HFF-Myc (cell line): ENCODE measurements at places on chromosomes 4 and X.
A peak's percentile ranks its signal among the peaks of the same experiment; 100 is the strongest.

- no peak for DNase-seq
These were observed 10.4 kb downstream of the KIT start for GRCh38 chr4:54668014-54668611.

- DNase-seq: peak; percentile 61
These were observed 9.4 kb upstream of the MMAA start for GRCh38 chr4:145609481-145610427.

DNA sequence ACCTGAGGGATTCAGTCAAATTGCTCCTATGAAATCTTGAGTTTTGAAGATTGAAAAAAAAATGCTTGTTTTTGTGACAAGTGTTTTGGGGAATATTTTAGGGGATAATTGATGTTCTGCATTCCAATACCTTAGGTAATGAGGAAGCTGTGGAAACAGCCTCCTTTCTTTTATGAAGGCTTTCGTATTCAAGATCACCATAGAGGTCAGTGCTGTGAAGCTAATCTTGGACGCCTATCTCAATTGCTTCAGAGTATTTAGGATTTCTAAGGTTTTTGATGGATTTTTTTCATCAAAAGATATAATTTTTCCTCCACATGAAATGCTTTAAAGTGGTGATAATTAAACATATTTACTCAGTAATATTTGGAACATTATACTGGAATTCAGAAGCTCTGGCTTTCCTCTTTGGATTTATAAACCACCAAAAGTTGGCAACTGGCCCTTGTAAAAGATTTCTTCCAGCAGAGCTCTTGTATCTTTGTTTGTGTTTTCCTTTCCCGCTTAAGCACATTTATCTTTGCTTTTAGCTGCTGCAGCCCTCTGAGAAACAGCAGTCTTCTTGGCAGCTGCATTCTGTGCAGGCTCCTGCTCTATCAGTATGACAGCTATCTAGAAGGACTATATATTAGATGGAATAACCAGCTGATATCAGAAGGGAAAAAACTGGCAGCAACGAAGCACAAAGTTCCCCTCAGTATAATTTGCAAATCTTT is 63.7 kb downstream of the HMGB2 start:
- DNase-seq: no peak

GRCh38 chr4:121071640-121072223 is 603 bp downstream of the NDNF start:
- no peak for DNase-seq

DNA sequence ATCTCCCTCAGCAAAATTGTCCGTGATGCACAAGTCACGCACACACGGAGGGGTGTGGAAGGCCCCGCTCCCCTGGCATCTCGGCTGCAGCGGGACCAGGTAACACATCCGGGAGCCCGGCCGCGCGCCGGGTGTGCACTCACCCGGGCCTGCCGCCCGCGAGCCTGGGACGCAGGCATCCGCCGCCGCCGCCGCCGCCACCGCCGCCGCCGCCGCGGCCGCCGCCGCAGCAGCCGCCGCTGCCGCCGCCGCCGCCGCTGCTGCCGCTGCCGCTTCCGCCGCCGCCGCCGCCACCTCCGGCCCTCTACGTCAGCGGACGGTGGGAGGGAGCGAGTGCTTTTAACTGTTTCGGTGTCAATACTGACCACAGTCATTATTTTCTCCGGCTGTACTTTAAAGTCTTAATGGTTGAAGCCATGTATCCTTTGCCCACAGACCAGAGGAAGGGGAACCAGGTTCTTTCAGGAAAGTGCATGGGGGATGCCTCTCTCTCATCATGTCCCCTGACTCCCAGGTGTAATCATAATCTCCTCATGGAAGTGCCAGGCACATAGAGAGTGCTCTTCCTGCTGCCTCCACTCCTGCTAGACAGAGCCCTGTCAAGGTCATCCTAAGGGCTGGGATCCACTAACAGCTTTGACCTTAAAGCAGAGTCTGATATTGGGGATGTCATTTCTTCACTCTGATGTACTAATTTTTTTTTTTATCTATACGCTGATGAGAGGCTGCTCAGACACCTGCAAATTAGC is 38.0 kb downstream of the MAGEE2 start:
- no peak for DNase-seq

GRCh38 chrX:16082470-16083085 is 40.8 kb upstream of the GRPR start:
- DNase-seq: no peak

- DNase-seq: no peak
These were observed 34.7 kb downstream of the LUZP4 start for GRCh38 chrX:115324194-115324593.

DNA sequence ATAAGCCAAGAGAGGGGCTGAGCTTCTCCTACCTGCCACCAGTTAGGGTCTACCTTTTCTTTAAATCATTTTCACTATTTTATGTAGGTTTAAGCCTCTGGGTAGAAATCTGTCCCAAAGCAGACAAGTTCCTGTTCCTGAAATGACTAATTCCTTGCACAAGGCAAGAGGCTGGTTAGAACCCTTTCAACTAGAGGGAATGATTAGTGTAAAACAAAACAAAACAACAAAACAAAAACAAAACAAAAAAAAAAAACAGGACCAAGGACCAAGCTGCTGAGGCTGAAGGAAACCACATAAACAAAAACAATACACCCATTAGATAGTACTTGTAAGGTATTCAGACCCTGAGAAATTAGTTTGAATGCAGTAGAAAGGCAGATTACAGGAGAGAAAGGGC is 62.7 kb downstream of the MAML3 start:
- DNase-seq: no peak

DNA sequence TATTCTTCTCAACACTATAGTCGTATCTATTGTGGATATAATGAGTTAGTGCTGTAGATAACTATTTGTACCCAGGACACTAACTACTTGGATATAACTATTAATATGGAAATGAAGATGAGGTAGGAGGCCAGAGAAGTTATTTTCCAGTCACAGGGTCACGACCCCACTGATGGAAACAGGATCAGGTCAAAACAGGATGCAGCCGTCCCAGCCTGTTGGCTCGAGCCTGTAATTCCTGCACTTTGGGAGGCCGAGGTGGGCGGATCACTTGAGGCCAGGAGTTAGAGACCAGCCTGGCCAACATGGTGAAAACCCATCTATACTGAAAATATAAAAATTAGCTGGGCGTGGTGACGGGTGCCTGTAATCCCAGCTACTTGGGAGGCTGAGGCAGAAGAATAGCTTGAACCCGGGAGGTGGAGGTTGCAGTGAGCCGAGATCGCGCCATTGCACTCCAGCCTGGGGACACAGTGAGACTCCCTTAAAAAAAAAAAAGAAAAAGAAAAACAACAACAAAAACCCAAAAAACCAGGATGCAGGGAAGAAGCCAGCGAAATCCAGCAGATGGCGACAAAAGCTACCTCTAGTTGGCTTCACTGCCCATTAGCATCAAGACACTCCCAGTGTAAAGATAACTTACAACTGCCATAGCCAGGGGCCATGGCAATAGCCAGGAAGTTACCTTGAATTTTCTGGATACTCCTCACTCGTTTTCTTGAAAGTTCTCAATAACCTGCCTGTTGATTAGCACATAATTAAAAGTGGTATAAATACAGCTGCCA is 37.9 kb upstream of the NKAP start:
- peak; percentile 4 for DNase-seq

DNA sequence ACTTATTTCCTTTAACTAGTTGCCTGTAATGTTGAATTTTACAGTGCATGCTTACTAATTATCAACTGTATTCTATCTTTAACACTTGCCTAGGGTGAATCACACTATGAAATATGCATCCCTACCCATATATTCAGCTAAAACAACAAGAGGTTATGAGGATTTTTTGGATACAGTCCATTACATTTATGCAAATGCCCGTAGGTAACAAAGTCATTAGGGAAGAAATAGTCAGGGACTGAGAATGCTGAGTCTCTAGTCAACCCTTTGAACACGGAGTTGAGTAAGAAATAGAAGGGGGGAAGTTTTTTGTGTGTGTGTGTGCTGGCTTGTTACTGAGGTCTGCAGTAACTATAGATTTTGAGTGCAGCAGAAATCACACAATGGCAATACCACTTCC is 26.1 kb upstream of the CBLL2 start:
- DNase-seq: no peak

DNA sequence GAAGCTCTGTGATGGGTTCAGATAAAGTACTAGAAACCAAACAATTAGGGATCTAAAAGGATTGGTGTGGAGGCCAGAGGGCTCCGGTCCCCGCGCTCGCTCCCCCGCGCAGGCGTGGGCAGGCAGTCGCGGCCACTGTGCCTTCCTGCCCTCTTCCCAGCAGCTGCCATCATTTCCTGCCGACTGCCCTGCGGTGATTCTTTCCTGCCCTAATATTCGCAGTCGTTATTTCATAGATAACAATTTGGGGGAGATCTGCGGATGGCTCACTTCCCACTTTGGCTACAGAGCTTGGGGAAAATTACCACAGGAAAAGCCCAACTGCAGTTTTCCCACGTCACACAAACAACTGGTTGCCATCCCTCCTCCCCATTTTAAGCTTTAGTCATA is 2.2 kb downstream of the GRIA2 start:
- no peak for DNase-seq

DNA sequence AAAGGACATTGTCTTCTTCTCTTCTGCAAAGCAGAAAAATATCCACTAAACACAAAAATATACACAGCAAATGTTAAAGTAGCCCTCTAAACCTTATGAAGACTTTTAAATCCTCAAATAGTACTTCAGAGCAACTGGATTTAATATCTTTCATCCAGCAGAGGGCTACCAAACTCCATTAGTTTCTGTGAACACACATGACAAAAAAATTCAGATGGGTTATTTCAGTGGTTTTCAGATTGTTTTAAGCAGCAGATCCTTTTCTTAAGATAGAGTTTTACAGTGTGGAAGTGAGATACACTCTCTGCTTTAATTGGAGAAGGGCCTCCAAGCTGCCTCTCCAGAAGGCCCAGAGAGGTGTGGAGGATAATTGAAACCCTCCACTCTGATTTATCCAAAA is 56.7 kb downstream of the ANK2 start:
- DNase-seq: peak; percentile 20

DNA sequence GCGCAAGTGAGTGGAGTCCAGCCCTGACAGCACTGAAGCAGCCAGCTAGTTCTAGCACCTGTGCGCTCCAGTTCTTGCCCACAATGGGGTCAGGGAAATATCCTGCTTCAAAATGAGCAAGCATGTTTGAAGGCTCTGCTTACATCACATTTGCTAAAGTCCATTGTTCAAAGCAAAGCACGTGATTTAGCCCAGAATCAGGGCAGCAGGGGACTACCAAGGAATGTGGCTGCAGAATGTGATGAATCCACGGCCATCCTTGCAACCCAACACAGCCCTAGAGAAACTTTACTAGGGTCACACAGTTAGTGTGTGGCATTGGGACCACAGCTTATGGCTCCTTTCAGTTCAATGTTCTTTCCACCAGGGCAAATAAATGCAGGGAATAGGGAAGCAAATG is 47.3 kb upstream of the SMIM31 start:
- no peak for DNase-seq

DNA sequence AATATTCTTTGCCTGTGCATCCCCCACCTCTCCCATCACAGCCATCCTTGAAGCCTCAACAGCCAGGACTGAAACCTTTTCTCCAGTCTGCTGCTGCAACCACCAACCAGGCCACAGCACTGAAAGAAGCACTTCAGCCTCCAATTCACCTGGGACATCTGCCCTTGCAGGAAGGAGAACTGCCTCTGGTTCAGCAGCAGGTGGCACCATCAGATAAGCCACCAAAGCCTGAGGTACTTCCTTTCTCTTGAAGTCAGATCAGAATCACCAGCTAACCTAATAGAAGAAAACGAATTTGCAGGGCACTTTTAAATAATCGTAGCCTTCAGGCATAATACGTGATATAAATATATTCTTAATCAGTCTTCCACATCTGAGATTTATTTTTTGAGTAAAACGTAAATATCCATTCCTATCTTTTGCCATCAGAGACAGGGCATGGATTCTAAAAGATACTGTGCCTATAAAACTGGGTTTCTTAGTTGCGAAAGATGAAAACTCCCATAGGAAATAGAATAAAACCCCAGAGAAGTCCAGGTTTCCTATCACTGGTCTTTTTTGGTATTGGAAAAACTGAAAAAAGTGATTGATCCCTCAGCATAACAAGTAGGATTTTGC is 9.5 kb downstream of the AMBN start:
- peak; percentile 15 for DNase-seq

DNA sequence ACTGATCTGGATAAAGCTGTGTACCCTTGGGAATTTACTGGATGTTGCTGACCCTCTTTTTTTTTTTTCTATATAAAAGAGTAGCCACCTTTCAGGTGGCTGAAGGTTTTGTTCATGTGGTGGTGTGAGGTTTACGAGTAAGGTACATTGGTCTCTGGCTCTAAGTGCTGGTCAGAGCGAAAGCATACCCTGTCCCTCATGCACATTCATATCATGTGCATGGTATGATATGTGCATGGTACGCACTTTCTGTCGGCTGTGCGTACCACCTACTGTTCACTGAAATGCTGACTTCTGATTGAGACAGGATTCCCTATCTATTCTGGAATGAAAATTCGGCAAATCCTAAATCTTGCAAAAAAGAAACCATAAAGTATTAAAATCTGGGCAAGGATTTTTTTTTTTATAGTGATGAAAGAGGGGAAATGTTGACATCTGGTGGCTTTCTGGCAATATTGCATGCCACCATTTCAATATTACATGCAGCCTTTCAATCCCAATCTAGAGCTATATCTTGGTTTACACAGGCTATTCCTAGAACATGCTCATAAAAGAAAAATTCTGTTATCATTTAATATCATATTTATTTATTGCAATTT is 32.8 kb downstream of the FAM149A start:
- DNase-seq: no peak

GRCh38 chrX:19811807-19812604 is 75.4 kb downstream of the SH3KBP1 start:
- peak; percentile 48 for DNase-seq

DNA sequence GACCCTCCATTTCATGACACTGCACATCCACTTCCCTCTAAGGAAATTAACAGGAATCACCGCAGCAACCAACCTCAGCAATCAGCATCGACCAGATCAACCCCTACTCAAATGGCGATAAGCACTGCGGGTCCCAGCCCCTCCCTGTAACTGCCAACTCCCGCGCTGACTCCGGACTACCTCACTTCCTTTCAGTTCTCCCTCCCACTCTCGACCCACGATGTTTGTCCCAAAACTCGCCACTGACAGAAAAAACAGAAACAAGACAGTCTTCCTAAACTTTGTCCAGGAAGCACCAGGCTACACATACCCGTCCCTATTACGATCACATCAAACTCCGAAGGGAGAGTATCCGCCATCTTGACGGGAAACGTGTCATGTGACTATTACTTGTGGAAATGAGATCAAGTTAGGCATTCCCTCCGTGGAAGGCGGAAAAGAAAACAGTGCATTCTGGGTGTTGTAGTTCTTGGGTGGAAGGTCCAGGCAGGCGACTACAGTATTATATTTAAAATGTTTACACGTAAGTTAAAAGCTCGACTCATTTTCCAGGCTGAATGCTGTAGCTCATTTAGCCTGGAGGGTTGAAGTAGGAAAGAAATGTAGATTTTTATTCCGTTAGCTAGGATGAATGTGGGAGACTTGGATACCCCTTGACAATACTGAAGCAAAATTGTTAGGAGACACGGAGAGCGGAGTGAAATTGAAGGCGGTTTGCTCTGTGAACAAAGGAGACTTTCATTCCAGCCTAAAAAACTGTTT is at the start of gene CHM:
TSS of gene CHM (minus strand) at position 385 of the 762 bp plus-strand sequence. CDS start at position 359, 26 bp downstream.
- peak; percentile 72 for DNase-seq

GRCh38 chr4:24363751-24364150 is 220.6 kb downstream of the DHX15 start:
- DNase-seq: no peak
